Right cardiac atrium (tissue), 5 donors: ENCODE measurements at places on chromosomes 16 and 17. TPM values are rescaled to one million over a fixed set of nuclear protein-coding genes. Genes with fewer than 3 reads are reported as not detected.

Gene CDR2L
- 13.8 TPM for polyA plus RNA-seq

Gene OR1F1
- polyA plus RNA-seq = not detected

Gene CASKIN2
- 25.9 TPM for polyA plus RNA-seq

Gene ACE
- 5.1 TPM for polyA plus RNA-seq

Gene HSD17B2
- polyA plus RNA-seq = not detected

Gene NXPH3
- 5.9 TPM for polyA plus RNA-seq

Gene HBA1
- polyA plus RNA-seq = 4.8 TPM

Gene ENDOV
- 7.8 TPM for polyA plus RNA-seq

Gene TAT
- 0.02 TPM for polyA plus RNA-seq

Gene TOP3A
- 8.9 TPM for polyA plus RNA-seq

Gene HSD3B7
- polyA plus RNA-seq = 6.8 TPM

Gene SLC6A2
- not detected for polyA plus RNA-seq

Gene KRTAP4-6
- polyA plus RNA-seq = not detected

- no peak for DNase-seq
Measured at GRCh38 chr17:75191584-75191983, 8.8 kb upstream of the SUMO2 start.

- no peak for DNase-seq
Measured at GRCh38 chr17:82287013-82287867, 13.7 kb upstream of the CSNK1D start.

- DNase-seq = peak; percentile 77
Measured at GRCh38 chr16:11401161-11402050, 56.1 kb downstream of the RMI2 start.

DNA sequence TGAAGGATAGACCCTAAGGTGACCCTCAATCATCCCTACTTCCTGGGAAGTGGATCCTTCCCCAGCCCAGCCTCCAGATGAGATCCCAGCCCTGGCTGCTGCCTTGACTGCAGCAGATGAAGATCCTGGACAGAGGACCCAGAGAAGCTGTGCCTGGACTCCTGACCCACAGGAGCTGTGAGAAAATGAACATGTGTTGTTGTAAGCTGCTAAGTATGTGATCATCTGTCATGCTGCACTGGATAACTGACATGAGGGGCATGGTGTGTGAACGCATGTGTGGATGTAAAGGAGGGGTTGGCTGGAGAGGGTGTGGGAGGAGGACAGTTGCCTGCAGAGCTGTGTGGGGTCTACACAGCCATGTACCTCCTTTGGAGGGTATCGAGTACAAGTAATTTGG is 69.3 kb downstream of the SLC5A11 start:
- no peak for DNase-seq

- DNase-seq = peak; percentile 72
Measured at GRCh38 chr16:22813948-22814710, at the start of gene HS3ST2. Gene HS3ST2 (plus strand): TSS chr16:22814162. CDS start chr16:22814611, 449 bp downstream.

DNA sequence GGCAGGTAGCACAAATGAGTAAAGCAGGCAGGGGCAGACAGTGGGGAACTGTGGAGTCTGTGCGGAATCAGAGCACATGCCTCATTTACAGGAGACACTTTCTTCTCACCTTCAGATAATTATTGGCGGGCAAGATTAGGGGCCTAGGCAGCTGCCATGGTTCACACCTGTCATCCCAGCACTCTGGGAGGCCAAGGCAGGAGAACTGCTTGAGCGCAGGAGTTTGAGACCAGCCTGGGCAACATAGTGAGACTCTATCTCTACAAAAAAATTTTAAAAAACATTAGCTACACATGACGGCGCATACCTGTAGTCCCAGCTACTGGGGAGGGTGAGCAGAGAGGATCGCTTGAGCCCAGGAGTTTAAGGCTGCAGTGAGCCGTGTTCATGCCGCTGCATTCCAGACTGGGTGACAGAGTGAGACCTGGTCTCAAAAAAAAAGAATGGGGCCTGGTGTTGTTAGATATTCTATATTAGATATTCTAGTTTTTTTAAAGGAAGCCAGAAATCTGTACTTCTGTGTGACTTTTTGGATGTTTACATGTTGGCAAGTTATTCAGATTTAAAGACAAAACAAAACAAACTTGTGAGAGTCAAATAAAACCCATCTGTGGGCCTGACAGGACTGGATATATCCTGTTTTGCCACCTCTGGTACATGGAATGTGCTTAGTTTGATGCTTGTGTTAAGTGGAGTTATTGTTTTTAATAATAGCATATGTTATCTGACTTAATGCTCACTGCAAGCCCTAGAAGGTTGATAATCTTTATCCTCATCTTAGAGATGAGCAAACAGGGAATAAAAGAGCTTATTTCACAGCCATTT is 4.9 kb upstream of the LPCAT2 start:
- no peak for DNase-seq

DNA sequence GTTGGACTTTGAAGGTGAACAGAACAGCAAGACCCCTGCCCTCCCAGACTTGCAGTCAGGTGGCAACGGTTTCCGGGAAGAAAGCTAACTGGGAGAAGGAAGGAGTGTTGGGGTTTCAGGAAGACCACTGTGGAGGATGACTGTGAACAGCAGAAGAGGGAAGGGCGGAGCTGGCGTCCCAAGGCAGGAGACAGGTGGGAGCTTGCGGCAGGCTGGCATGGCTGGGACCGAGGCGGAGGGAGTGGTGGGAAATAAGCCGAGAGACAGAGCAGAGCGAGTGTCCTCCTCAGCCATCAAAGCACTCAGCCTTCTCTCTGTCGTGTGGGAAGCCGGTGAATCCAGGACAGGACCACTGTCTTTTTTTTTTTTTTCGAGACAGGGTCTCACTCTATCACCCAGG is 108.5 kb upstream of the CACNG5 start:
- DNase-seq = no peak

- no peak for DNase-seq
Measured at GRCh38 chr16:27638833-27639560, 89.1 kb downstream of the KATNIP start.

GRCh38 chr17:81553616-81554181 is 1.5 kb upstream of the FAAP100 start:
- peak; percentile 75 for DNase-seq

DNA sequence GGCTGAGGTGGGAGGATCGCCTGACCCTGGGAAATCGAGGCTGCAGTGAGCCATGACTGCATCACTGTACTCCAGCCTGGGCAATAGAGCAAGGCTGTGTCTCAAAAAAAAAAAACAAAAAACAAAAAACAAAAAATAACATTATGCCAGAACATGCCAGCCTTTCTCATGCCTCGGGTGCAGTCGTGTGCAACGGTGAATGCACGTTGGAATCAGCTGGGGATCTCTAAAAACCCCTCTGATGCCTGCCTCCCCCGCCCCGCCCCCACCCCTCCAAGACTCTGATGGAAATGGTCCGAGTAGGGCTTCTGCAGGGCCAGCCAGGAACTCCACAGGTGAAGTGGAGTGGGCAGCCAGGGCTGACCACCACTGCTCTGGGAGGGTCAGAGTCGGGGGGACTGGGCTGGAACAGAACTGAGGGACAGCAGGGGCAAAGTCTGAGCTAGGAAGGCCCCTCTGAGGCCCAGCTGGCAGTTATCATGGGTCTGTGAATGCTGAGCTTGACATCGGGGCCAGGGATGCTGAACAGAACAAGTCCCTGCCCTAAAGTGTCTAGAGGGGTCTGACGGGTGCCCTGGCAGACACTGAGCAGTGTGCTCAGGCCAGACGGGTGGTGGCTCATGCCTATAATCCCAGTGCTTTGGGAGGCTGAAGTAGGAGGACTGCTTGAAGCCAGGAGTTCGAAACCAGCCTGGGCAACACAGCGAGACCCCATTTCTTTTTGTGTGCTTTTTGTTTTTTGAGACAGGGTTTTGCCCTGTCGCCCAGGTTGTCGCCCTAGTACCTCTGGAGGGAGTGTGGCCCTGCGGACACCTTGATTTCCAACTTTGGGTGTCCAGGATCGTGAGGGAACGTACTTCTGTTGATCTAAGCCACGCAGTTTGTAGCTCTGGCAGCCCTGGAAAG is 193.4 kb upstream of the GSE1 start:
- DNase-seq = peak; percentile 30

- DNase-seq = no peak
Measured at GRCh38 chr17:7888184-7888920, at the start of gene CHD3. Gene CHD3 (plus strand): TSS chr17:7888789. CDS start chr17:7889001, 212 bp downstream.

DNA sequence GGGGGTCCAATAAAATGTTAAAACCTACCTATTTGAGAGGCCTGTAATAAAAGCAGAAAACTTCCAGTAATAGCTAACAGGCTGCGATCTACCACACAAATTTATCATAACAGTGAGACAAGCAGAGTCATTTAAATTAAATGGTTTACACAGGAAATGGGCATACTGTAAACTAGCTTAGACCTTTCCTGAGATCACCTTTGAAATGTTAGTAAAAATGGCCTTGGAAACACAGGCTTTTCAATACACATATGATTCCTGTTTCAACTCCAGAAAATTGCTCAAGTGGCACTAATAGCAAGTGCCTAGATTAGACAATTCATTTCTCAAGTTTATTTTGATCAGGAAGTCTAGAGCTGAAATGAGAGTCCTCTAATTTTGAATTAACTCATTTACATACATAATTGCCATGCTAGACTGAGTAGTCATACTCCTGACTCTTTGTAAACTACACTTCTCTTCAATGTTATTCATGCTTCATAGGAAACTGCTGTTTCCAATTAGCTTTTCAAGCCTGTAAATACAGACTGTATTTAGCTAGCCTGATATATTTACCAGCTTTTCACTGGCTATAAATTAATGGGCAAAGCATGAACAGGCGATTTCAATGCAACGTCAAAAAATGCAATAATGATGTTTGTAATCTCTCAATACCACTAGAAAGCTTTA is 43.3 kb downstream of the PARN start:
- no peak for DNase-seq

DNA sequence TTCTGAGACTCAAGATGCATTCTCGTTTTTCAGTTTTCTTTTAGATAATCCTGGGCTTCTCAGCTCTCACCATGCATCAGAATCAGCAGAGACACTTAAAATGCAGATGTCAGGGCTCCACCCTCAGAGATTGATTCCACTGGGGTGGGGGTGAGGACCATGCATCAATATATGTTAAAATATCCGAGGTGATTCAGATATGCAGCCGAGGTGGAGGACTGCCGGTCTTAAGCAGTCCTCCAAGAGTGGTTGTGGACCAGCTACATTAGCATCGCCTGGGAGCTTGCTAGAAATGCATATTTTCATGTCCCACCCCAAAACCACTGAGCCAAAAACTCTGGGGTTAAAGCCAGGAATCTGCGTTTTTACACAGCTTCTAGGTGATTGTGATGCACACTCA is 501.3 kb downstream of the CDH13 start:
- DNase-seq = no peak

- peak; percentile 66 for DNase-seq
Measured at GRCh38 chr16:15954814-15955151, 5.4 kb downstream of the ABCC1 start.

GRCh38 chr17:48520631-48521079 is 10.2 kb downstream of the HOXB1 start:
- no peak for DNase-seq

DNA sequence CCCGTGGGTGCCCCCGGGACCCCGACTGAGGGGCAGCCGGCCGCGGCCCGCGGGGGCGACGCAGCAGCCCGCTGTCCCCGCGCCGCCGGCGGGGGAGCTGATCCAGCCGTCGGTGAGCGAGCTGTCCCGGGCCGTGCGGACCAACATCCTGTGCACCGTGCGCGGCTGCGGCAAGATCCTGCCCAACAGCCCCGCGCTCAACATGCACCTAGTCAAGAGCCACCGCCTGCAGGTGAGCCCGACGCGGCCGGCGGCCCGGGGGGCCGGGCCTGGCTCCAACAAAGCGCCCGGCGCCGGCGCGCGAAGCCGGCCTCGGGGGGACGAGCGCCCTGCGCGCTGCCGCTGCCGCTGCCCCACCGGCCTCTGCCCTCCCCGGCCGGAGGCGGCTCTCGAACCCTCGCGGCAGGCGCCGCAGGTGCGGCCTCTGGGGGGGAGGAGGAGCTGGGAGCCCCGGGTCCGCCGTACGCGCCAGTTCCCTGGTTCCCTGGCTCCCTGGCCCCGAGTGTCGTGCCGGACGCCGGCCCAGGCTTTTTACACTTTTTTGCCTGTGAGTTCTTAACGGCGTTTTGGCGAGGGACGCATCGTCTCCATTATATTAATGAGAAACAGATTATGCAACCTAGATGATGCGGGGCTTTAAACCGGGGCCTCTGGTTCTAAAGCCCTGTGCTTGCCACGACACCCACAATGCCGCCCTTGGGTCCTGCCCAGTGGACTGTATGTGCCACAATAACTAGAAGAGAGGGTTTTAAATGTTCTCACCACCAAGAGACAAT is 521 bp downstream of the ATMIN start:
- peak; percentile 80 for DNase-seq
